ENCODE measurements at places on chromosomes 7 and 10. TPM values are rescaled to one million over a fixed set of nuclear protein-coding genes. Genes with fewer than 3 reads are reported as not detected.

- DNase-seq = no peak
Measured at GRCh38 chr7:67364441-67365017, 367.9 kb downstream of the TYW1 start.

- no peak for DNase-seq
Measured at GRCh38 chr7:151689196-151689971, 169.7 kb upstream of the RHEB start.

GRCh38 chr10:92891885-92892690 is 43.8 kb downstream of the EXOC6 start:
- no peak for DNase-seq

DNA sequence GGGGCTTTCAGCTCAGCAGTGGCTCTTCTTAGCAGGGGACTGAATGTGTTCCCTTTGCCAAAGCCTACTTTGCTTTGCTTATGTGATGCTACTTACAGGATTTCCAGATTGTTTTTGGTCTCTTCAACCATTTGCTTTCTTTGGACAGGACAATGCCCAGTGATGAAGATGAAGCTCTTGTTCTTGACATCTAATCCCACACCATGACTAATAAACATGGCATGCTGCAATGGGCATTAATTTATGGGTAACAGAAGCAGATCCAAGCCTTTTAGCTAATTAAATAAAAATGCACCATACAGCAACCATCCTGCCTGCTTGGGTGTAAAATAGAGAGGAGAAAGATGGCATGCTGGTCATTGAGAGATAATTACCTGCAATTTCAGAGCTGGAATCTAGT is 175.5 kb upstream of the ITGB1 start:
- DNase-seq = no peak

SFRP4 gene
- 2.0 TPM for polyA plus RNA-seq

HMX3 gene
- polyA plus RNA-seq = not detected

FAM25A gene
- not detected for polyA plus RNA-seq

ODAD2 gene
- 5.1 TPM for polyA plus RNA-seq

FAM180A gene
- 0.13 TPM for polyA plus RNA-seq
